Activated CD4-positive, alpha-beta T cell treated with anti-CD3 and anti-CD28 coated beads, Interleukin-2, amount 10 ng/mL, durations not matched to agents 7 days and 5 days (primary cell): ENCODE measurements at places on chromosomes 2 and 18. TPM values are rescaled to one million over a fixed set of nuclear protein-coding genes. Genes with fewer than 3 reads are reported as not detected.

APCDD1 gene
- not detected for total RNA-seq

DNA sequence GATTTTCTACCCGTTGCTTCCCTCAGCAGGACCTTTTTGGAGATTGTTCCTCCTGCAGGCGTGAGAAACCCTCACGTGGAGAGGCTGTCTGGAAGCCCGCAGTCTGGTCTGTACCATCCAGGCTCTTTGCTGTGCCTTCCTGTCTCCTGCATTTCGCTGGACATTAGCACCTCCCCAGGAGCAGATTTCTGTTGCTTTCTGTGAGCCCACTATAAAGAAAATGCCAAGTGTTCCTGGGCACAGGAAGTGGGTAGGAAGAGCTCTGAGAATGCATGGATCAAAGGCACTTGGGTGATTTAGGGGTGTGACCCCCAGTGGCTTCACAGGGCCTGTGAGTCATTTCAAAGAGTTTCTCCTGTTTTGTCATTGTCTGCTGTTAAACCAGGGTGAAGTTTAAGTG is 27.3 kb downstream of the SPTBN1 start:
- H3K27me3 ChIP-seq, result peaks cover 2% of the 10 kb centered on the region
- no peak overlapping the region for H3K27ac ChIP-seq
- H3K36me3 ChIP-seq, result no peaks in the 10 kb centered on the region
- H3K4me3 ChIP-seq, result no peak overlapping the region

GRCh38 chr2:238652053-238652770 is 195.7 kb upstream of the TWIST2 start:
- H3K27ac ChIP-seq, result no peak overlapping the region
- H3K4me1 ChIP-seq, result no peaks in the 10 kb centered on the region
- DNase-seq, result no peak
- H3K36me3 ChIP-seq, result no peaks in the 10 kb centered on the region

DNA sequence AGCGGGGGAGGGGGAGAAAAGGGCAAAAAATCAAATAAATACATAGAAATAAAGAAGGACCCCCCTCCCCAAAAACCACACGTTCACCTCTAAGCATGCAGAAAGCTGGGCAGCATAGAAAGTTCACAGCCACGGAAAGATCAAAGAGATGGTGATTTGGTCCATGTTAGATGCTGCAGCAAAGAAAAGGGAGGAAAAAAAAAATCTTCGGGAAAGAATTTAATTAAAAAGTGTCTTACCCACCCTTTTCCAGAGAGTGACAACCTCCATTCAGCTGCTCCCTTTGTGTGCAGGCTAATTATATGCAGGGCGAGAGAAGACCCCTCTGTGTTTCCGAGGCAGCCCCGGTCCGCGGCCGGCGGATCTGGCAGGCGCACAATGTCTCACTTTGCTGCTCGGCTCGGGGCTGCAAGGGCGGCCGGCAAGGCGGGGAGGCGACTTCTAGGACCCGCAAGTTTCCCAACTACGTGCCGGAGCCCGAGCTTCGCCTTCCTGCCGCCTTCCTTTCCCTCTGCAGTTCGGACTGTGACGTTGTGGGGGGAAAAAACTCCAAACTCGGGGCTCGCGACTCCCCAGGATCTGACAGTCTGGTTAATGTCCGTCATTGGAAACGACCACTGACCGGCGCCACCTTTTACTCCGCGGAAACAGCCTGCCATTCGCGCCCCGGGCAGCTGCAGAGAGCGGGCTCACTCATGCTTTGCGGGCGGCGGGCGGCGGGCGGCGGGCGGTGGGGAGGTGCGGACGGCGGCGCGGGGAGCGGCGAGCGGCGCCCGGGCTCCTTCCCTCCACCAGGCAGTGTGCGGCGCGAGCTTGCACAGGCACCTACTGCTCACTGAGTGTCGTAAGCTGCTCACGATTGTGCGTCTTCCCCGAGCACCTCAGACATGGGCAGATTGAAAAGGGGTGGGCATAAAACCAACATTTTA is at the start of gene LRRTM1:
Gene LRRTM1, minus strand, starts transcription at position 844 of the 929 bp plus-strand sequence. CDS start 933 bp downstream, outside the sequence.
- no peak for DNase-seq
- no peak within 1 kb of the TSS for H3K27ac ChIP-seq
- H3K4me3 ChIP-seq, result no peak within 1 kb of the TSS
- H3K27me3 ChIP-seq, result peaks cover 40% of the 10 kb centered on the region
- H3K4me1 ChIP-seq, result no peaks in the 10 kb centered on the region

DNA sequence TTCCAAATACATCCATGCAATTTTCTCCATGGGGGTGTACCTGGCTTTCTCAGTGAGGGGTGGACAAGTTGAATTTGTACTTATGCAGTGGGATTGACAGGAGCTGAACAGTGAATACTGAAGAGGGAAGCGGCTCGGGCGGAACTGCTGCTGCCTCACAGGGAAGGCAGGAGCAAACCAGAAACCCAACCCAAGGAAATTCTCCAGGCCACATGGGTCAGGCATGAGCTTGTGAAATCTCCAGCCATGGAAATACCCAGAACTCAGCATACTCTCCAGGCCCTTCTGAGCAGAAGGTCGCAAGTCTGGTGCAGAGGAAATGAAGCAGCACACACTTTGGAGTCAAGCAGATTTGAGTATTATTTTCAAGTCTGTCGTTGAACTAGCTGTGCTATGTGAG is 26.5 kb upstream of the INO80C start:
- no peak overlapping the region for H3K27ac ChIP-seq
- H3K4me1 ChIP-seq, result peaks cover 3% of the 10 kb centered on the region
- H3K36me3 ChIP-seq, result no peaks in the 10 kb centered on the region
- DNase-seq, result no peak

GRCh38 chr2:177036747-177037146 is 175.8 kb upstream of the HNRNPA3 start:
- DNase-seq, result no peak
- peaks cover 27% of the 10 kb centered on the region for H3K27me3 ChIP-seq
- H3K27ac ChIP-seq, result no peak overlapping the region
- H3K4me3 ChIP-seq, result no peak overlapping the region

GRCh38 chr2:164335128-164335527 is 286.2 kb downstream of the GRB14 start:
- H3K27me3 ChIP-seq, result no peaks in the 10 kb centered on the region
- no peak for DNase-seq
- H3K27ac ChIP-seq, result no peak overlapping the region

FBXO41 gene
- 18.2 TPM for total RNA-seq

- H3K27me3 ChIP-seq, result peaks cover 4% of the 10 kb centered on the region
- H3K27ac ChIP-seq, result no peak overlapping the region
- H3K4me1 ChIP-seq, result no peaks in the 10 kb centered on the region
- DNase-seq, result no peak
Measured at GRCh38 chr2:182639971-182640370, 76.1 kb upstream of the DNAJC10 start.

- no peak for DNase-seq
- no peak overlapping the region for H3K4me3 ChIP-seq
- no peak overlapping the region for H3K27ac ChIP-seq
- H3K27me3 ChIP-seq, result no peaks in the 10 kb centered on the region
Measured at GRCh38 chr2:195342061-195342460, 315.0 kb upstream of the SLC39A10 start.

HOXD4 gene
- total RNA-seq, result not detected

SLC35F6 gene
- total RNA-seq, result 20.6 TPM

DNA sequence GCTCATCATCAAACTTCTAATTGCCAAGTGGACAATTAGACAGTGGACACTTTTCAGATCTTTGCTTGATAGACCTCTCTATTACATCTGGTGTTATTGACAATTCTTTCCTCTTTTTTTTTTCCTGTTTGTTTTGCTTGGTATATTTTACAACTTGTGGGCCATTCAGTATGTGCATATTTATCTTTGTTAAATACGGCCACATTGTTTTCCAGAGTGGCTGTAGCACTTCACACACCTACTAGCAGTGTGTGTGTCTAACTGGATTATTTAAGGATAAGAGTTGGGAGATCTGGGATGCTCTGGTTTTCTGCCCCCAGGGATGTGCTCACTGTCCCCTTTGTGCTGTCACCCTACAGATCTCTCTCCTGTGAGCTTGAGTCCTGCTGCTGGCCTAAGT is 4.1 kb upstream of the SLC4A5 start:
- no peaks in the 10 kb centered on the region for H3K4me1 ChIP-seq
- no peak for DNase-seq
- peaks cover 6% of the 10 kb centered on the region for H3K27me3 ChIP-seq
- H3K36me3 ChIP-seq, result no peaks in the 10 kb centered on the region

DNA sequence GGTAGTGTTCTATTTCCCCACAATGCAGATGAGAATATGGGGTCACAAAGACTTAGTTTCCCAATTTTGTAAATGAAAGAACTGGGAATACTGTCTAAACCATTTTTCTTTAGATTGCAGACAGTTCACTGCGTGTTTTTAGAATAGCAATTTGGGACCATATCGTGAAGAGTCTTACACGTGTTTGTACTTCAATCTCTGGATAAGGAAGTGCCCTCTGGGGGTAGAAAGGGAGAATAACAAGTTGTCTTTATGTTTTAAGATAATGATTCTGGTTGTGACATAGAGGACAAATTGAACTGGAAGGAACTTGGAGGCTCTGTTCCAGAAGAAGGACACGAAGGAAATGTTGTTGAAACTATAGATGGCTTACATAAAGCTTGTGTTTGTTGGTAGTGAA is 457.7 kb downstream of the CBLN2 start:
- no peaks in the 10 kb centered on the region for H3K4me1 ChIP-seq
- no peak overlapping the region for H3K4me3 ChIP-seq
- no peaks in the 10 kb centered on the region for H3K27me3 ChIP-seq
- H3K36me3 ChIP-seq, result no peaks in the 10 kb centered on the region
- no peak for DNase-seq

HAAO gene
- total RNA-seq, result not detected

SERPINB13 gene
- total RNA-seq, result not detected

GRCh38 chr2:227506456-227506855 is 34.5 kb downstream of the AGFG1 start:
- H3K27ac ChIP-seq, result no peak overlapping the region
- H3K36me3 ChIP-seq, result peaks cover 11% of the 10 kb centered on the region
- H3K4me1 ChIP-seq, result peaks cover 45% of the 10 kb centered on the region
- no peaks in the 10 kb centered on the region for H3K27me3 ChIP-seq

KCNF1 gene
- not detected for total RNA-seq

UNC50 gene
- total RNA-seq, result 31.1 TPM

HS1BP3 gene
- total RNA-seq, result 14.1 TPM

GRCh38 chr2:68565858-68566257 is 77.5 kb upstream of the PROKR1 start:
- no peaks in the 10 kb centered on the region for H3K27me3 ChIP-seq
- H3K36me3 ChIP-seq, result no peaks in the 10 kb centered on the region

- H3K4me3 ChIP-seq, result no peak overlapping the region
- no peak overlapping the region for H3K27ac ChIP-seq
- H3K36me3 ChIP-seq, result no peaks in the 10 kb centered on the region
- peaks cover 8% of the 10 kb centered on the region for H3K27me3 ChIP-seq
Measured at GRCh38 chr18:49970319-49970718, 157.0 kb upstream of the ACAA2 start.

NPHP1 gene
- 0.17 TPM for total RNA-seq

GRCh38 chr2:43109261-43109743 is 117.1 kb downstream of the ZFP36L2 start:
- H3K4me3 ChIP-seq, result no peak overlapping the region
- H3K36me3 ChIP-seq, result peaks cover 2% of the 10 kb centered on the region
- H3K27me3 ChIP-seq, result no peaks in the 10 kb centered on the region
- H3K27ac ChIP-seq, result no peak overlapping the region

VIL1 gene
- not detected for total RNA-seq

- H3K4me1 ChIP-seq, result no peaks in the 10 kb centered on the region
- H3K27me3 ChIP-seq, result no peaks in the 10 kb centered on the region
- H3K36me3 ChIP-seq, result no peaks in the 10 kb centered on the region
- no peak for DNase-seq
Measured at GRCh38 chr2:62056341-62056740, 139.6 kb upstream of the B3GNT2 start.
